G401 (cell line): ENCODE measurements at places on chromosomes 4 and X.
A peak's percentile ranks its signal among the peaks of the same experiment; 100 is the strongest.

- no peak for DNase-seq
Measured at GRCh38 chr4:73109493-73109892, 40.0 kb upstream of the COX18 start.

DNA sequence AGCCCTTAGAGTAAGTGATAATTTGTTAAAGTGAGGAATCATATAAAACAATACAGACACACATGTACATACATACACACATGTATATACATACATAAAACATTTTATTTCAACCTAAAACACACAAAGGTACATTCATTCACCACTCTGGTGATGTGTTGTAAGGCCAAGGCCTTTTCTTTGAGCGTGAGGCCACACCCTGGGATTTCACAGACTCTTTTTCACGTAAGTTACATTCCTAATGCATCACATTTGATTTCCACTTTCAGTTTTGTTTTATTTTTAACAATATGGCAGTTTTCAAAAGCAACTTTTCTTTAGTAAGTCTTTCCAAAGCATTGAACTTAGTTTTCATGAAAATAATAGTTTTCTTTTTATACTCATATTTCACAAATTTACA lies 170.7 kb downstream of the COL4A6 start:
- no peak for DNase-seq

DNA sequence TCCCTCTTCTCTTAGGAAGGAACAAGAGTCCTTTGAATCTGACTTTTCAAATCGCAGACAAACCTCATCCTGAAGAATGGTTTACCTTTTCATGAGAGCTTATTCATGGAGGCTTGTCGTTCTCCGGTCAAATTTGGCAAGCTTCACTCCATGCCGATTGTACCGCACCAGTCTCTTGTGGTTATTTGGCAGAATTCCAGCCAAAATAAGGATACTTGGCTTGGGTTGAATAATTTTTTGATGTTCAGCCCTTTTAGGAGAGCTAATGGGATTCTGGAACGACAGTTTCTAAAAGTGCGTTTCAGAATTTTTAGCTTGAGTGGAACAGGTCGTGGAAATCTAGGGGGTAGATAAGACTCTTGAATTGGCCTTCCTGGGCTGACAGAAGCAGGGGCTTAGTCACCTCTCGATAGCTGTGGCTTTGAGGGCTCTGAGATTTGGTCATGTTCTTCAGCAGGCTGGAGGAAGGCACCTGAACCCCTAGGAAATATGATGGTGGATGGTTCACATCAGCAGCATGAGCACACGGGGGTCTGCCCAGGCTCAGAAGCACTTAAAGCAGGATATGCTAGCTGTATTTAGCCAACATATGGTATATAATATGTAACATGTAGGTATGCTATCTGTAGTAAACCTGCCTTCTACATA lies 1.5 kb downstream of the KLHL2 start:
- peak; percentile 63 for DNase-seq

GRCh38 chrX:10173331-10173900 lies 16.6 kb downstream of the CLCN4 start:
- DNase-seq: peak; percentile 70

DNA sequence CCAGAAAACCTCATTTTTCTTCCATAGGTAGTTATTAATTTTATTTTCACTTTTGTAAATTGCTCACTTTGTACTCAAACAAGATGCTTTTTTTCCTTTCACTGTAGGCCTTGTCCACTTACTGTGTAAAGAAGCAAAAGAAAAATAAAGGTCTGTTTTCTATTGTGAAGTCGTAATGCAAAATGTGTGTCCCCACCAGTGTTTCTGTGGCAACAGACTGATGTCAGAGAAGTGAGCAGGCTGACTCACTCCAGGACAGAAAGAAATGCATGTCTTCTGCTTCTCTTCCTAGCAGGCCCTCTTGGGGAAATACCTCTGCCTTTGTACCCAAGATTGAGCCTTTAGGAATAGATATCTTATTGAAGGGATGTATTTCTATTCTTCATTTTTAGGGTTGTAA lies 30.3 kb downstream of the INPP4B start:
- DNase-seq: no peak

DNA sequence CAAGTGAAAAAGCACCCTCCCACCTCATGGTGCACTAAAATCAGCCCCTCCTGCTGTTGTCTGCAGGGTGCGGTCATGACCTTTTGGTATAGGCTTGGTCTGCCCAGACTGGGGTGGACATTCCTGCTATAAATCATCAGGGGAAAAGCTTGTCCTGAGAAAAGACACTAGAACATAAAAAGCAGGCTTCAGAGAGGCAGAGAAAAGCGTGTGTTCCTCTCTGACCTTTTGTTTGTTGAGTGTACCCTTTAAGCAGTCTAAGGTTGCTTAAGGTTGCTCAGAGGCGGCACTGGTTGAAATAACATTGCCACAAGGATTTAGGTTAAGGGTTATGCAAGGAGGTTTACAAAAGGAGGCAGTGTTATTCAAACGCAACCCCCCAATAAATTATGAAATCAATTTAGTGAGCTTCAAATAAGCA lies 43.5 kb downstream of the CCDC158 start:
- DNase-seq: no peak

GRCh38 chr4:8350841-8351461 lies 81.4 kb downstream of the HTRA3 start:
- DNase-seq: no peak

- no peak for DNase-seq
Measured at GRCh38 chr4:22637306-22637705, 55.4 kb upstream of the GBA3 start.

GRCh38 chrX:119041175-119041574 lies 31.6 kb upstream of the CT47C1 start:
- no peak for DNase-seq

DNA sequence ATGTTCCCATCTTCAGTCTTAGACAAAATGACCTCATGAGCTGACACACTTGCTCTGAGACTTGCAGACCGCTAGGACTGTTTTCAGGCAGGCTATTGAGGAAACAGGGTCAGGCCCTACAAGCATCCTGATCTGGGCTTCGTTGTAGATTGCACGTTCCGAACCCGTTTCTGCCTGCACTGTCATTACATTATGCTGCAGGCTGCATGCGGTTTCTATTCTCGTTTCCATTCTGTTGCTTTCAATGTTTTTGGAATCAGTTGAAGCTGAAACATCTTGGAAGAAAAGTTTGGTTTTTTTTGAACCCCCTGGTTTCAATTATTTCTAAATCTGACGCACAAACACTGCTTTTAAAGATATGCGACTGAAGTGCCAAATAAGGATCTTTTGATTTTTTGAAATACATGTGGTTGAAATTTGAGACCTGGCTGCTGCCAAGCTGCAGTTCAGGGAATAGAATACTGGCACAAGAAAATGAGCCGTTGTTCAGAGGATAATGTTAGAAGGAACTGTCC lies 716.1 kb upstream of the INTU start:
- DNase-seq: no peak

DNA sequence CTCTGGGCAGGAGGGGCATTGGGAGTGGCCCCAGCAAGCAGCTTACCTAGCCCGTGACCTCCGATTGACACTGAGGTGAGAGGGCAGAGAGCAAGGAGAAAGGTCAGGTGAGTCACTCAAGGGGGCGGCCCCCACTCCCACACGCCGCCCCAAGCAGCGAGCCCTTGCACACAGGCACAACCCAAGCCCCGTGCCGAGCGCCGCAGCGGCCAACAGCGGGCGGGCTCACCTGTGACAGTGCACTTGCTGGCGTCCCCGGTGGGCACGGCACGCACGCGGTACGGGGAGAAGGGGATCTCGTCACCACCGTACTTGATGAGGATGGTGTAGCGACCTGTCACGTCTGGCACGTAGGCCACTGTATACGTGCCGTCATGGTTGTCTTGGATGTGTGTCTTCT lies 17.2 kb downstream of the FLNA start:
- DNase-seq: no peak

GRCh38 chr4:1540601-1541375 lies 134.5 kb upstream of the NKX1-1 start:
- DNase-seq: no peak

DNA sequence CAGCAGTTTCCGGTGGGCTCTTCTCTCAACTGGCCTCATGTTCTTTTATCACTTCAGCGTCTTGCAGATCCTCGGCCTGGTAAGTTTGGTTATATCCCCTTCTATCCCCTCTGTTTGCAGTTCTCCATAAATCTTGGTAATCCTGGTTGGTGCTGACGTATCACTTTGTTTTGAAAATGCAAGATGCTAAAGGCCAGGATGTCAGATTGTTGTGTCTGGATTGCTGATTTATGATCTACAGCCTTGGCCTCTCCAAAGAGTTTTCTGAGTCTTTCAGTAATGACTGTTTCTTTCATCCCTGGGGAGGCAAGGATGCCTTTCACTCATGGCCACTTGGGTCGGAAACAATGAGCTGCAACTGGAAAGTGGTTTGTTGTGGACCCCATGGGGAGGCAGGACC lies 146.4 kb downstream of the AMMECR1 start:
- no peak for DNase-seq

DNA sequence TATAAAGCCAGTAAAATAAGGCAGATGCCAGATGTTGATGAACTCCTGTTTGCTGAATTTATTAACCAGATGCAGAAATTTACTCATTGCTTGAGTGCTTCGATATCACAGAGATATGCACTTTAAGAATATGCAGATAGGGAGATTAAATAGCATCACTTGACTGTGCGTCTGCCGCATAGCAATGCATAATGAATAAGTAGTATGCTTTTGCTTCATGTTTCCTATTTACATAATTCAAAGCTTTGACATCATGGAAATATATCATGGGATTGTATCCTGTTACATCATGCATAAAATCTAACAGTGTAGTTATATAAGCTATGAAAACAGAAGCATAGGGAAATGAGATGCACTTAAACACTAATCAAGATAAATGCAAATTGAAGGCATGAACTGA lies 45.9 kb downstream of the VEGFC start:
- DNase-seq: no peak

DNA sequence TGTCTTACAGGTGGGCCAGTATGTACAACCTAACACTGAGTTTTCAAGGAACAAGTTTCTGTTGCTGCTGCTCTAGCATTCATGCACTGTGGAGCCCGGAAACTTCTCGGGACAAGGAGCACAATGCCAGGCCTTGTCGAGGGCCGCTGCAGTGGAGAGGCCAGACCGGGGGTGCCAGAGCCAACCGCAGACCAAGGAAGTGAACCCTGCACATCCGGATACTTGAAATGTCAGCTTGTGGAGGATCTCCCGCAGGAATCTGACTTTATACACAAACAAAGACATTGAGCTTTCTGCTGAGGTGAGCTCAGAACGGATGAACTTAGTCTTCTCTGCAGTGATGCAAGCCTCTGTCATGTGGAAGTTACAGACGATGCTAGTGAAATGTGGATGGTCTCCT lies 99.5 kb downstream of the ZNF827 start:
- DNase-seq: no peak

DNA sequence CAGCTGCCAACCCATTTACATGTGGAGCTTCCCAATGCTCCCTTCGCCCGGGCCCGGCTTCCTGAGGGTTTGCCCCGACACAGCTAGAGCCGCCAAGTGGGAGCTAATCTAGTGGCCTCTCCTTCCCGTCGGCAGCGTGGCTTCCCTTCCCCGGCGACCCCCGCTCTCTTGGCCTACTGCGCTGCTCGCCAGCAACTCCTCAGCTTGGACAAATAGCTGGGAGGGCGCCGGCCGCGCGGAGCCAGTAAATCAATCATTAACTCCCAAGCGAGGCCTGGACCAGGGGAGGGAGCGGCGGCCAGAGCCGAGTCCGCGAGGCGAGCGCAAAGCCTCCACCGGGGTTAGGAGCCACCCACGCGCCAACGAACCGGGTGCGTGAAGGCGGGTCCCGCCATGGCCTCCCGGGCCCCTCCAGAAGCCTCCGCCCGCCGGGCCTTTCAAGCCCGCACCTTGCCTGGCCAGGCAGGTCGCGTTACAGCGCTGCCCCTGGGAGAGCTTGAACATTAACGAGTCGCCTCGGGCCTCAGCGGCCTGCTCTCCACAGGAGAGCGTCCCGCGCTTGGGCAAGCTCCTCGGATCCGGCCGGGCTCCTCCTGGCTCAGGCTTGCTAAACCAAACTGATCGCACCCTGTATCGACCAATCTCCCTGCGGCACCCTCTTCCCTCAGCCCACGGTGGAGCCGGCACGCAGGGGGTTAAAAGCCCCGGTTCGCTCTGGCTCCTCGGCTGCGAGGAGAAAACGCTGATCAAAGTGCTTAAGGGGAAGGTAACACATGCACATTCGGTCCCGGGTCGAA lies 10.6 kb upstream of the BCOR start:
- DNase-seq: peak; percentile 42

DNA sequence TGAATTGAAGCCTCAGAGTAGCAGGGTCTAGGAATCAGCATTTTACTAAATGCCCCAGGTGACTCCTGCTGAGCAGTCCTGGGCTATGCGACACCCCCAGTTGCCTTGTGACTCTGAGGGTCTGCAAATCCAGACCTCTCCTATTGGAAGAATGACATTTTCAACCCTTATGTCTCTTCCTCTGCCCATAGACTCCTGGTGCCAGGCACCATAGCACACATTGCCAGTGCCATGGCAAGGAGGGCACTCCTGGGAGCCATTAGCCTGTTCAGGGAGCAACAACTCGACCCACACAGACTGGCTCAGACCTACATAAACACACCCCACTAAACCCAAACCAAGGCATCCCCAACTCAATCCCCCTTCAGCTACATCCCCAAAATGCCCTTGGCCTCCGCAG lies 3.7 kb upstream of the JAKMIP1 start:
- no peak for DNase-seq

GRCh38 chrX:133005042-133005441 lies 46.6 kb upstream of the HS6ST2 start:
- DNase-seq: peak; percentile 13

- DNase-seq: no peak
Measured at GRCh38 chr4:170088716-170089115, 1.0 kb downstream of the AADAT start.

GRCh38 chrX:119512146-119512800 lies 44.0 kb downstream of the SLC25A5 start:
- DNase-seq: peak; percentile 45

DNA sequence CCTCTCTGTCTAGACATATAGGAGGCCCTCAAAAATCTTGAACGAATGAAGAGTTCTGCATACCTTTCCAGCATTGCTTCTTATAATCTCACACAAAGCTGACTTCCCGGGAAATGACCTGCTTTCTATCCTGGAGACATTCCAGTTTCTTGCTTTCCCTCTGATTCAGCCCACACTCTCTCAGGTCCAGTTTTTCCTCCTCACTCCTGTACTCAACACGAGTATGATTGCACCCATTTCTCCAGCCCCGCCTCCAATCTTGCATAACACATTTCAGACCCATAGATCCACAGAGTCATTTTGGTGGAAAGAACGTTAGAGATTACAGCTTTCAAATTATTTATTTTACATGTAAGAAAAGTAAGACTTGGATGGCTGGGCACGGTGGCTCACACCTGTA lies 127.5 kb upstream of the TLR3 start:
- peak; percentile 12 for DNase-seq

GRCh38 chr4:117466388-117466787 lies 381.0 kb upstream of the TRAM1L1 start:
- DNase-seq: no peak
